ENCODE measurements at places on chromosomes 4 and X.

DNA sequence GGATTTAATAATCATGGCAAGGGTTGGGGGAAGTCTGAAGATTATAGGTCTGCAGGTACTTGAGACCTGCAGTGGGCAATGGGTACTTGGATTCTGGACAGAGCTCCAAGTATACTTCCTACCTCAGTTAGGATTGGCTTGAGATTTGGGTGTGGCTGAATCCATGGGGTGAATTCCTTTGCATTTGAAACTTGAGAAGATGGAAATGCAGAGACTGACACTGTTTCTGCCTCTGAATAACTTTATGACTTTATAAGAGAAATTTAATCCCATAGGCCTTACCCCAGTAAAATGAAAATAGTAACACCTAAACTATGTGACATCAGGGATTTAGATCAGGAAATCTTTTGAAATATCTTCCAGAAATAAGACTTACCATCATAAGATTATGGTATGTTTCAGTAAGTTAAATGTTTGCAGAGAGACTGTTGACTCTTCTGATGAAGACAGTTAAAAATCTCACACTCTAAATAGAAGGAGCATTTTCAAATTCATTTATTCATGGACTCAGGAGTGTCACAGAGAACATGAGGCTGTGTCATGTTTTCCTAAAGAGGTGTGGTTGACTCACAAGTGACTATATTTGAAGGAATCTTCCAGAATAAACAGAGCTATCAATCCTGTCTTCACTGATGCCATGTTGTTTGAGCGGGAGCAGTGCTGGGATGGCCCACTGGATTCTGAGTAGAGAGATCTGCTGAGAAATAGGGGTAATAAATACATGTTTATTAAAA is 513.5 kb upstream of the NR3C2 start:
- DNase-seq: no peak

GRCh38 chr4:64777286-64777685 is 368.0 kb upstream of the TECRL start:
- DNase-seq: no peak

DNA sequence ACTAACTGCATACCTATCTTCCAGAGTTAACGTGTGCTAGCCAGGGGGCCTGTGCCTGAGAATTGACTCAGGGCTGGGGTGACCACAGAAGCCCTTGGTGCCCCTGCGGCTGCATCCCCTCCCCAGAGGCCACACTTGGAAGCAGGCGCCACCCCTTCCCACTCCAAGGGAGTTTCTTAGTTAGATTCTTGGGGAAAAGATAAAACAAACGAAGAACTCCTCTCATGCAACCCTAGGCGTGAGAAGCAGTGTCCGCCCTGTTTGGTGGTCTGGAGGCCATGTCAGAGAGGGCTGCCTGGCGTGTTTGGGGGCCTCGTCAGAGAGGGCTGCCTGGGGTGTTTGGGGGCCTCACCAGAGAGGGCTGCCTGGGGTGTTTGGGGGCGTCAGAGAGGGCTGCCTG is 50.3 kb upstream of the HGFAC start:
- no peak for DNase-seq

- DNase-seq: no peak
Measured at GRCh38 chr4:5717449-5718158, 6.6 kb downstream of the EVC start.

- DNase-seq: no peak
Measured at GRCh38 chr4:14446311-14446710, 556.0 kb upstream of the CPEB2 start.

DNA sequence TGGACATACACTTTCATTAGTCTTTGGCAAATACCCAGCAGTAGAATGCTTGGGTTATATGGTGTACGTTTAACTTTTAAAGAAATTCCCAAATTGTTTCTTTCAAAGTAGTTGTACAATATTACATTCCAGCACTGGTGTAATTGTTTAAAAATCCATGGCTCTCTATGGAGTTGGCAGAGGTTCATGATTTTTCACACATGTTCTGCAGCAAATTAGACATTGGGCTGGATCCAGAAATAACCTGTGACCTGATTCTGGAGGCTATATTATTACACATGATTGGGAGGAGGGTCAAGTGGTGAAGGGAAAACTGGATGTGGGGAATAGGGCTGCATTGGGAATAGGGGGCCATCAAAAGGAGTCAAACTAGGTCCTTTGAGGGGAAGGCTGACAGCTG is 41.9 kb downstream of the MAMLD1 start:
- no peak for DNase-seq

- no peak for DNase-seq
Measured at GRCh38 chr4:17578482-17578891, 1.5 kb downstream of the LAP3 start.

Measured in activated CD8-positive, alpha-beta memory T cell treated with anti-CD3 and anti-CD28 coated beads, Interleukin-2, amount 50 U/mL, for 48 hours (primary cell).